ENCODE measurements at places on chromosomes 11 and 22.

DNA sequence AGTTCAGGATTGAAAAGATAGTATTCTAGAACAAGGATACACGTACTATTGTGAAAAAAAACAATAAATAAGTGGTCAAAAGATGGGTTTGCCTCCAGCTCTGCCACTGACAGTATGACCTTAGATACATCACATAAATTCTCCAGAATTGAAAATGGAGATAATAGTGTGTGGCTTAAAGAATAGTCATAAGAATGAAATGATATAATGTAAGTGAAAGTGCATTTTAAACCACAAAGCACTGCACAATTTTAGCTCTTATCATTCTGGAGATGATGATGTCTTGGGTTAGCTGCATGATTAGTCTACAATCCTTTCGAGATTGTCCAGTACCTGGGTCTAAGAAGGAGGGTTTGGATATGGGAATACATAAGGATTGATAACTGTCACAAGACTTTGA lies 21.9 kb upstream of the CEP295 start:
- no peak for DNase-seq

DNA sequence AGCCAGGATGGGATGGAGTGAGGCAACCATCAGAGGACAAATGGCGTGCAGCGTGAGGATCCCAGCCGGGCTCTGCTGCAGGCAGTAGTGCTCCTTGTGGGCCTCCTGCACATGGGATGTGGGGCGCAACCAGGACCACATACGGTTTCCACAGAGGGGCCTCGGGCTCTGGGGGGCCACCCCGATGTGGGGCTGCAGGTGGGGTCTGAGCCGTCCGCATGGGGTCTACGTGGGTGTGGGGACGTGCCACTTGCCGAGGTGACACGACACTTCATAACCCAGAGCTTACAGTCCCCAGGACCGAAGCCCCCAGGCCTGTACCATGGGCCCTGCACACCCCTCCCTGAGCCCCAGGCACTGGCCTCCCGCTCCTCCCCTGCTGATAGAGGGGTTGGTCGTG lies 10.8 kb downstream of the TTLL8 start:
- DNase-seq = no peak

GRCh38 chr11:104130161-104130560 lies 33.8 kb downstream of the PDGFD start:
- no peak for DNase-seq

DNA sequence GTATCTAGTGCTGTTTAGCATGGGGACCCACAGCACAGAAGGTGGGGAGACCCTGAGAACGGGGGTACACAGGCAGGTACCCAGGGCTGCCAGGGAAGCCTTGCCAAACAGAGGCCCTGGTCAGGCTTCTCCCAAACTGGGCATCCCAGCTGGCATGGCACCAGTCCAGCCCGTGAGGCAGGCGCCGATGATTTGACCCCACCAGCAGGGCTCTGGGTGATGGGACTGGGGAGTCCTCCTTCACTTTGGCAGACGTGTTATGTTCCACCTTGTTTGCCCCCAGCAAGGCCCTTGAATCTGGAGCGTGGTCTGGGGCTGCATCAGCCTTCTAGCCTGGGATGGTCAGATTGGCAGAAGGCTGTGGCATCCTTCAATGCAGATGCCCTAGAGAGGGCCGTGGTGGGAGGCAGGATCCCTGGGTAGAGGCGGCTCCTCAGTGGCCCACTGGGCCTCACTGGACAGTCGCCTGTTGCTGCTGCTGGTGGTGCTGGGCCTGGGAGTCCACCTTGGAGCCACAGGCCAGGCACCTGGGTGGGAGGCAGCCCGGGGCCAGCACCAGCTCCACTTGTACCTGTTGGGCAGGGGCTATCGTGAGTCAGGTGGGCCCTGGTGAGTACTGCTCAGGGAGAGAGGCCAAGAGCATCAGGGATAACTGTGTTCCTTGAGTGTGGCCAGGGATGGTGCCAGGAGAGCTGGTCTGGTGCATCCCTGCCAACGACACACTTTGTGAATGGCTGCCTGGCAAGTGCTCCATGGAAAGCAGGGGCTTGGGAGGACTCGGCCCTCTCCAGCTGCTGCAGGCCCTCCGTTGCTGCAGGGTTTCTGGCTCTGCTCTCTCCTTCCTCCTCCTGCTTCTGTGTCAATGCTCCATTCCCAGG lies 3.3 kb downstream of the ADORA2A start:
- DNase-seq = no peak

- no peak for DNase-seq
Measured at GRCh38 chr11:96869207-96869606, 479.4 kb downstream of the JRKL start.

DNA sequence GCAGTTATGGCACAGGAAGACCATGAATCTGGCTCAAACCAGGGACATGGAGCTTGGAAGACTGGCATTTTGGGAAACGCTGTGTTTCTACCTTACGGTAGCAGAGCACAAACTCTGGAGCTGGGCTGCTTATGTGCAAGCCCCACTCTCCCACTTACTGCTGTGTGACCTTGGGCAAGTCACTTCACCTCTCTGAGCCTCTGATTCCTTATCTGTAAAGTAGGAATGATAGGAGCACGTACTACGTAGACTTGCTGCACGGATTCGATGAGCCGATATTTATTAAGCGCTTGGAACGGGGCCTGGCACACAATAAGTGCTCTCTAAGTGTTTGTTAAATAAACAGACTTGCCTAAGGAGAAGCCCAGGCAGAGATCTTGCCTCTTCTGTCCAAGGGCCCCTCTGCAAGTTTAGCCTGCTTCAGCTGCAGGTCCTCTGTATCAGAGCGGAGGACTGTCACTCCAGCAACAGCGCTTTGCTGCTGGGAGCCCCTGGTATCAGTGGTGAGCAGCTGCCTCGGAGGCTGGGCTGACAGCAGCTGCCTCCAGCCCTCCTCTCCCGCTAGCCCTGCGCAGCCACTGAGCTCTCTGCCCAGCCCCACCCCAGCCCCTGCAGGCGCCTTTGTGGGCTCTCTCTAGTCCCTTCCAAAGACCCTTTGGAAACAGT lies 96.9 kb upstream of the ANO1 start:
- no peak for DNase-seq

- DNase-seq = no peak
Measured at GRCh38 chr11:103368145-103368544, 258.9 kb downstream of the DYNC2H1 start.

Measured in smooth muscle cell of the brain vasculature (primary cell).